ENCODE measurements at places on chromosomes 1 and 21.

DNA sequence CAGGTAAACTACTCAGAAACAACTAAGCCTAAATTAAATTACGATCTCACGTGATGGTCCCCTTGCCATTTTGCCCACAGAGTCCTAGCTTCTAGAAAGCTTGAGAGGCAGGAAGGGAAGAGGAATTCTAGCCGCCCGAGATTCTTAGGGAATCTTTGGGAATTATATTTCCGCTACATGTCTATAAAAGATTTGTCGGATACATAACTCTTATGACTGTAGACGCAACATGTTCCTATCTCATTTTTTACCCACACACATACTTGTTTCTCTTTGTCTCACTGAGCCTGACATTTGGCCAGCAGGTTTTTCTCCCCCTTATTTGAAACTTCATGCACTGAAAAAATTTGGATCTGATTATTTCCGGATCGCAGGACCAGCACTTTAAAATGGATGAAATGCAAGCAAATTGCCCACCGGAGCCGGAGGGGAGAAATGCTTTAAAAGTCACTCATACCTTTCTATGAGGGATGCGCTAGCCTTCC lies 5.5 kb downstream of the GLIS1 start:
- DNase-seq: no peak

DNA sequence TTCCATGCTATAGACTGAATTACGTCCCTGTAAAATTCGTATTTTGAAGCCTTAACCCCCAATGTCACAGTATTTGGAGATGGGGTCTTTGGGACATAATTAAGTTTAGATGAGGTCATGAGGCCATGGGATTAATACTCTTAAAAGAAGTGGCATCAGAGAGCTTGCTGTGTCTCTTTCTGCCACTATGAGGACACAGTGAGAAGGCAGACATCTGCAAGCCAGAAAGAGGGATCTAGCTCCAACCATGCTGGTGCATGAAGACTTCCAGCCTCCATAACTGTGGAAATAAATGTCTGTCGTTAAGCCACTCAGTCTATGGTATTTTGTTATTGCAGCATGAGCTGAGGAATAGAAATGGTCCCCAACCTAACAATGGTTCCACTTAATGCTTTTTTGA lies 99.0 kb downstream of the LTN1 start:
- no peak for DNase-seq

DNA sequence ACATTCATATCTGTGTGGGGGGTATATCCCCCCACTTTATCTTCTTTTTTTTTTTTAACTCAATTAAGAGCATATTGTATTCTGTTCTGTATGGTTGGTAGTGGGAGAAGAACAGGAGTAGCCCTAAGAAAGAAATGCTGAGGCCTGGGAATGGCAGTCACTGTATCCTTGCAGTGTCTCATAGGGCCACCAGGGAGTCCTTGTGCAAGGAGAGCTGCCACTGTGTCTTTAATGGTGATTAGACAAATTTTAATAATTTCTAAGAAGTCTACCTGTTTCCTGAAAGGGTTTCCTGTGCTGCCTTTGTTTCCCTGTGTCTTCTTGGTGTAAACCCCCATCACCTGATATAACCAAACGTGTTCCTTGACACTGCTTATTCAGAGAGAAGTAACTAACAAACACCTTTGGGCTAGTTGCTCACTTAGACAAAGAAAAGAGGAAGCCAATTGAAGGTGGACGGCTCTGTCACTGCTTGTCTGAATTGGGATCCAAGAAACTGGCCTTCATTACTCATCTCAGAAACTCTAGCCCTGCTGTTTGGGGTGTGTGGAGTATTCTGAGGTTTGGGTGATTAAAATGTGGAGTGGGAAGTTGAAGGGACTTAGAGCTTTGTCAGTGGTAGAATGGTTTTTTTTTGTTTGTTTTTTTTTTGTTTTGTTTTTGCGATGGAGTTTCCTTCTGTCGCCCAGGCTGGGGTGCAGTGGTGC lies 15.2 kb downstream of the GIPC2 start:
- DNase-seq: no peak

- no peak for DNase-seq
These were observed 16.7 kb downstream of the SHISA4 start for GRCh38 chr1:201905234-201905890.

- no peak for DNase-seq
These were observed 21.3 kb downstream of the FAM78B start for GRCh38 chr1:166145499-166145898.
